ENCODE measurements at places on chromosomes 5 and 9.

GRCh38 chr5:59607138-59607765 lies 286.3 kb downstream of the PDE4D start:
- no peak for DNase-seq

GRCh38 chr5:133285583-133286021 lies 233.8 kb downstream of the HSPA4 start:
- peak; percentile 29 for DNase-seq

GRCh38 chr9:19998153-19998552 lies 209.3 kb upstream of the SLC24A2 start:
- DNase-seq: peak; percentile 27

- no peak for DNase-seq
These were observed 6.5 kb upstream of the INSL6 start for GRCh38 chr9:5191985-5192384.

DNA sequence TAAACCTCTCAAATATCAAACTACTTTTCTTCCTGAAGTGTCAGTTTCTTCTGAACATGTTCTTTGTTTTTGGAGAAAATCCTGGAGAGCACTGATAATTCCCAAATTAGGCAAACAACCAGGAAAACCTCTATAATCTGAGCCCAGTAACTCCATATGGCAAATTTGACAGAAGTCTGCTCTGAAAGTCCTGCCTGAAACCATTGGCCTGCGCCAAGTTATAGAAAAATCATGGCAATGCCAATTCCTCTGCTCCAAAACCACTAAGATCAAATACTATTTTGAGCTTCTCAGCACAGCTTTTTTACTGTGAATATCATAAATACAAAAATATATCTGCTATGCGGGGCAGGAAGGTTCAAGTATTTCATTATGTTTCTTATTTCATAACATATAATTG lies 45.9 kb downstream of the PDE4D start:
- no peak for DNase-seq

GRCh38 chr5:123813937-123814624 lies 302.1 kb downstream of the CSNK1G3 start:
- DNase-seq: no peak

- DNase-seq: peak; percentile 25
These were observed 1.9 kb downstream of the PCSK5 start for GRCh38 chr9:75892216-75892911.

GRCh38 chr5:97544240-97544639 lies 361.2 kb upstream of the RIOK2 start:
- no peak for DNase-seq

- no peak for DNase-seq
These were observed 561.4 kb downstream of the CAAP1 start for GRCh38 chr9:26331223-26331622.

Data from stimulated activated CD4-positive, alpha-beta T cell treated with anti-CD3 and anti-CD28 coated beads, Interleukin-1b, Interleukin-23, amount 100 ng/mL, for 48 hours (primary cell).